ENCODE measurements at places on chromosomes 3 and 15. TPM values are rescaled to one million over a fixed set of nuclear protein-coding genes. Genes with fewer than 3 reads are reported as not detected.

DNA sequence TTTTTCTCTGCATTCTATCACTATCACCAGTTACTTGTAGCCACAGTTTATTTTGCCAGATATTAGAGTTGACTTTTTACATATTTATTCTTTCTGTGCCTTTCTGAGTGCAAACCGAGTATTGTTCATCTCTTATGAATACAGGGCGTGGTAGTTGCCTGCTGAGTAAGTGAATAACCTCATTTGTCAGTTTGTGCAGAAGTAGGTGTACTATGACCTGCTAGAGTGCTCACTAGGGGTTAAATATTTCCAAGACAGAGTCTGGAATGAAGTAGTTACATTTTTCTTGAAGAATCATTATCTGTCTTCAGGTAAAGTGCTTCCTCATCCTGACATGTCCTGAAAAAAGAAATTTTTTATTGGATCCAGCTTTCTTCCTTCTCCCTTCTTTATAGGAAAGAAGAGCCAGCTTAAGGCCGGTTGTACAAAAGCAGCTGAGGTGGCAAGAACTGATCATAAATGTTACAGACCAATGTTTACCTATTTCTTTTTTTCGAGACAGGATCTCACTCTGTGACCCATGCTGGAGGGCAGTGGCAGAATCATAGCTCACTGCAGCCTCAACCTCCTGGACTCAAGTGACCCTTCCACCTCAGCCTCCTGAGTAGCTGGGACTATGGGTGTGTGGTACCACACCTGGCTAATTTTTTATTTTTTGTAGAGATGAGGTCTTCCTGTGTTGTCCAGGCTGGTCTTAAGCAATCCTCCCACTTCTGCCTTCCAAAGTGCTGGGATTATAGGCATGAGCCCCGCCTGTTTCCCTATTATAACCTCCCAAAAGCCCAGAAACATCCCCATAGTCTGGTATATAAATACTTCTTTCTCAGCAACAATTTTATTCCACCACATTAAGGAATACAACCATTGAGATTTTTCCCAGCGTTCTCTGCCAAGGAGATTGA, 182.5 kb downstream of the TPRG1 start:
- no peaks in the 10 kb centered on the region for H3K27me3 ChIP-seq
- H3K27ac ChIP-seq = no peak overlapping the region
- no peak for DNase-seq
- no peaks in the 10 kb centered on the region for H3K36me3 ChIP-seq
- peaks cover 17% of the 10 kb centered on the region for H3K4me1 ChIP-seq

- no peak overlapping the region for H3K4me3 ChIP-seq
- DNase-seq = no peak
- no peaks in the 10 kb centered on the region for H3K27me3 ChIP-seq
- H3K27ac ChIP-seq = peak overlapping the region; percentile 39
- H3K36me3 ChIP-seq = no peaks in the 10 kb centered on the region
- peaks cover 6% of the 10 kb centered on the region for H3K4me1 ChIP-seq
Observed at GRCh38 chr3:106183762-106184391, 315.1 kb upstream of the CBLB start.

The C3orf20 gene
- 0.33 TPM for total RNA-seq

The CIDEC gene
- total RNA-seq = 0.66 TPM
